ENCODE measurements at places on chromosomes 16 and 17.
A peak's percentile ranks its signal among the peaks of the same experiment; 100 is the strongest.

- DNase-seq, result no peak
Observed at GRCh38 chr17:41810659-41811548, 845 bp downstream of the P3H4 start.

- DNase-seq, result no peak
Observed at GRCh38 chr17:48153691-48154358, 46.3 kb downstream of the SNX11 start.

GRCh38 chr17:77873500-77874302, 84.8 kb upstream of the TNRC6C start:
- no peak for DNase-seq

DNA sequence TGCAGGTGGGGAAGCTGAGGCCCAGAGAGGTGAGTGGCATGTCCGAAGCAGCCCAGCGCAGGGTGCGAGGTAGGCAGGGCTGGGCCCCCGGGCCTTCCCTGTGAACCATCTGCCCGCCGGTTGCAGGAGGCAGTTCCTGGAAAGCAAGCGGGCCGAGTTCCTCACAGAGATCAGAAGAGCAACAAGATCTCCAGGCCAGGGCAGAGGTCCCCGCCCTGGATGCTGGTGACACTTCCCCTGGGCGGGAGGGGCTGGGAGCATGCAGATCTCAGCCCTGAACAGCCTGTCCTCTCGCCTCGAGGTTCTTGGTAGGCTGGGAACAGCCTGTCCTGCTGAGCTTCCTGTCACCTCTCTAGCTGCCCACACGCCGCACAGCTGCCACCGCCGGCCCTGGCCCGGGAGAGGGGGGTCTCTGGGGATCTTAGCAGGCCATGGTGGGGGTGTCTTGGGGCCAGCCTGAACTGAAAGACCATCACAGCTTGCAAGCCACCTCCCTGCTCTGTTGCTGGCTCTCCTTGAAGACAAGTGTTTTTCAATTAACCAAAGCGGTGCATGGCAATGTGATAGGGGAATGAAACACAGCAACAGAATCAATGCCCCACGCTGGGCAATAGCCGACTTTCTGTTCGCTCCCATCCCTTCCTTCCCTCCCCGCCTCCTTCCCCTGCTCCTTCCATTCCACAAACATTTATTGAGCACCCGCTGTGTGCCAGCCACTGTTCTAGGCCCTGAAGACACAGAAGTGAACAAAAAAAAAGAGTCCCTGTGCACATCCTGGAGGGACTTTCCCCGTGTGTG, 31.7 kb downstream of the SOCS1 start:
- DNase-seq, result peak; percentile 49

- DNase-seq, result no peak
Observed at GRCh38 chr17:43831633-43832032, 1.3 kb downstream of the MPP3 start.

GRCh38 chr16:79158337-79158736, 442.2 kb downstream of the MAF start:
- no peak for DNase-seq

DNA sequence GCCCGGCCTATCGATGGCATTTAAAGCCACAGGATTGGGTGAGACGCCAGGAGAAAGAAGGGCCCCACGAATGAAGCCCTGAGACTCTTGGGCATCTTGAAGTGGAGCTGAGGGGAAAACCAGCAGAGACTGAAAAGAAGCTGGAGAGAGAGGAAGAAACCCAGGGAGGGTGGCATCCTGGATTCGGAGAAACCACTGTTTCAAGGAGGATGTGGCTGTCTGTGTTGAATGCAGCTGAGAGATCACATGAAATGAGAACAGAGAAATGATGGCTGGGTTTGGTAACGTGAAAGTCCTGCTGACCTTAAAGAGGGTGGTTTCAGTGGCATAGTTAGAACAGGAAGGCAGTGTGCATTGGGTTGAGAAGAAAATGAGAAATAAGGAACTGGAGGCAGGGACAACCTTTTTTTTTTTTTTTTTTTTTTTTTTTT, 3.8 kb downstream of the TNFSF12 start:
- DNase-seq, result no peak

DNA sequence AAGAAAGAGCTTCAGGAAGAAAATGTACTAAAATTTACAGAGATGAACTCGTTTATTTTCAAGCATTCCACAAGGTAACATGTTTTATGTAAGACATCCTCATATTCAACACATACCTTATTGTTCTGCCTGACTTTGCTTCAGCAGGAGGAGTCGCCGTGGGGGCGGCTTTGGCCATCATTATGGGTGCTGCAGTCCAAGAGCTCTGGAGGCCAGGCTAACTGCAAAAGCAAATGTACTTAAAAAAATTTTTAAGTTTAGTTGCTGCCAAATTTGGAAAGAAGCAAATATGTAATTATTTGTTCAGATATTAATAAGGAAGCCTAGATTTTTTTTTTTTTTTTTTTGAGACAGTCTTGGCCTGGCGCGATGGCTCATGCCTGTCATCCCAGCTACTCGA, 4.1 kb upstream of the SPG7 start:
- DNase-seq, result no peak

GRCh38 chr16:78001451-78002025, 20.8 kb upstream of the CLEC3A start:
- DNase-seq, result no peak

DNA sequence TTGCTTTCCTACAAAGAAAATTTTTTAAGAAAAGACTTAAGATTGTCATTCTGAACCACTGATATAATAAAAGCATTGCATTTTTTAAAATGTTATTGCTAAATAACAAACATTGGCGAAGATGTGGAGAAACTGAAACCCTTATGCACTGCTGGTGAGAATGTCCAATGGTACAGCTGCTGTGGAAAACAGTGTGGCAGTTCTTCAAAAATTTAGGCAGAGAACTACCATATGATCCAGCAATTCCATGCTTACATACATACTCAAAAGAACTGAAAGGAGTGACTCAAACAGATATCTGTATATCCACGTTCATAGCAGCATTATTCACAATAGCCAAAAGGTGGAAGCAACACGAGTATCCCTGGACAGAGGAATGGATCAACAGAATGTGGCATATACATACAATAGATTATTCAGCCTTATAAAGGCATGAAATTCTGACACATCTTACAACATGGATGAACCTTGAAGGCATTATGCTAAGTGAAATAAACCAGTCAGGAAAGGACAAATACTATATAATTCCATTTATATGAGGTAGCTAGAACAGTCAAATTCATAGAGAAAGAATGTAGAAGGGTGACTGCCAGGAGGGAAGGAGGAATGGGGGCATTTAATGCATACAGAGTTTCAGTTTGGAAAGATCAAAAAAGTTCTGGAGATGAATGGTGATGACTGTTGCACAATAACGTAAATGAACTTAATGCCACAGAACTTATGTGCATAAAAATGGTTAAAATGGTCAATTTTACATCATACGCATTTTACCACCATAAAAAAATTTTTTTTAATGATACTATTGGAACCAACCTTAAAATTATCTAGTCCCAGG, 92.1 kb downstream of the CACNG1 start:
- no peak for DNase-seq

- DNase-seq, result no peak
Observed at GRCh38 chr17:68511254-68511670, 968 bp upstream of the PRKAR1A start.

GRCh38 chr17:79831265-79832217, 7.7 kb downstream of the CBX4 start:
- DNase-seq, result no peak

DNA sequence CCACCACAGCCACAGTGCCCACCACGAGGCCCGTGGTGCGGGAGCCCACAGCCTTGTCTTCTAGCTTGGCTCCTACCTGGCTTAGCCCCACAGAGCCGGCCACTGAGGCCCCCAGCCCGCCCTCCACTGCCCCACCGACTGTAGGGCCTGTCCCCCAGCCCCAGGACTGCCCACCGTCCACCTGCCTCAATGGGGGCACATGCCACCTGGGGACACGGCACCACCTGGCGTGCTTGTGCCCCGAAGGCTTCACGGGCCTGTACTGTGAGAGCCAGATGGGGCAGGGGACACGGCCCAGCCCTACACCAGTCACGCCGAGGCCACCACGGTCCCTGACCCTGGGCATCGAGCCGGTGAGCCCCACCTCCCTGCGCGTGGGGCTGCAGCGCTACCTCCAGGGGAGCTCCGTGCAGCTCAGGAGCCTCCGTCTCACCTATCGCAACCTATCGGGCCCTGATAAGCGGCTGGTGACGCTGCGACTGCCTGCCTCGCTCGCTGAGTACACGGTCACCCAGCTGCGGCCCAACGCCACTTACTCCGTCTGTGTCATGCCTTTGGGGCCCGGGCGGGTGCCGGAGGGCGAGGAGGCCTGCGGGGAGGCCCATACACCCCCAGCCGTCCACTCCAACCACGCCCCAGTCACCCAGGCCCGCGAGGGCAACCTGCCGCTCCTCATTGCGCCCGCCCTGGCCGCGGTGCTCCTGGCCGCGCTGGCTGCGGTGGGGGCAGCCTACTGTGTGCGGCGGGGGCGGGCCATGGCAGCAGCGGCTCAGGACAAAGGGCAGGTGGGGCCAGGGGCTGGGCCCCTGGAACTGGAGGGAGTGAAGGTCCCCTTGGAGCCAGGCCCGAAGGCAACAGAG, 10.5 kb downstream of the VASN start:
- no peak for DNase-seq

DNA sequence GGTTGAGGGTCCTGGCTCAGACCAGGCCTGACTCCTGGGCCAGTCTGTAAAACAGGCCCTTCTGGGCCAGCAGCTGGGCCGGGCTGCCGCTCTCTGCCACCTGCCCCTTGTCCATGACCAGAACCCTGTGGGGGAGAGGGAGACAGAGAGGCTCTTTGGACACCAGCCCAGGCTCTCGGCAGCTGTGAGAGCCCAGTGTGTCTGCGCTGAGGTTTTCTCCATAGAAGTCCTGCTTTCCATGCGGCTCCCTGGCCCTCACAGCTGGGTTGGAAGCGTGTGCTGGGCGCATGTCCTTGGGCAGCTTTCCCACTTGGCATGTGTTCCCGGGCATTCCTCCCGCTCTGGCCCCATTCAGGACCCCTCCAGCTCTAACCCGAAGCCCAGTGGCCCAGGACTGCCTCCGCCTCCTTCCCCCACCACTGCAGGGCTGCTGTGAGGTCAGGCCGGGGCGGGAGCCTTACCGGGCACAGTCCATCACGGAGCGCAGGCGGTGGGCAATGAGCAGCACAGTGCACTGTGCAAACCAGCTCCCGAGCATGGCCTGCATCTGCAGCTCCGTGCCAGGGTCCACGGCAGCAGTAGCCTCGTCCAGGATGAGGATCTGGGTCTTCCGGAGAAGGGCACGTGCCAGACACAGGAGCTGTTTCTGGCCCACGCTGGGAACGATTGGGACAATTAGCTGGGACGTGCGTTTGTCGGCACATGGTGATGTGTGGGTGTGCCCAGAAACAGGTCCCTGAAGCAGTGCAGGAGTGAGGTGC, 73.0 kb downstream of the ABCC6 start:
- no peak for DNase-seq

Data from activated CD8-positive, alpha-beta memory T cell treated with anti-CD3 and anti-CD28 coated beads for 48 hours (primary cell).